ENCODE measurements at places on chromosomes 12 and 14. TPM values are rescaled to one million over a fixed set of nuclear protein-coding genes. Genes with fewer than 3 reads are reported as not detected.

IFI27L2 gene
- total RNA-seq: 30.4 TPM

INHBC gene
- 0.14 TPM for total RNA-seq

NYNRIN gene
- total RNA-seq: 10.3 TPM

IRAK3 gene
- 0.61 TPM for total RNA-seq
